ENCODE measurements at places on chromosomes 11 and 22.

GRCh38 chr11:113392236-113392921, 4.8 kb downstream of the ANKK1 start:
- no peak for DNase-seq

- DNase-seq: peak; percentile 74
Observed at GRCh38 chr11:68780829-68781228, 29.5 kb upstream of the TESMIN start.

DNA sequence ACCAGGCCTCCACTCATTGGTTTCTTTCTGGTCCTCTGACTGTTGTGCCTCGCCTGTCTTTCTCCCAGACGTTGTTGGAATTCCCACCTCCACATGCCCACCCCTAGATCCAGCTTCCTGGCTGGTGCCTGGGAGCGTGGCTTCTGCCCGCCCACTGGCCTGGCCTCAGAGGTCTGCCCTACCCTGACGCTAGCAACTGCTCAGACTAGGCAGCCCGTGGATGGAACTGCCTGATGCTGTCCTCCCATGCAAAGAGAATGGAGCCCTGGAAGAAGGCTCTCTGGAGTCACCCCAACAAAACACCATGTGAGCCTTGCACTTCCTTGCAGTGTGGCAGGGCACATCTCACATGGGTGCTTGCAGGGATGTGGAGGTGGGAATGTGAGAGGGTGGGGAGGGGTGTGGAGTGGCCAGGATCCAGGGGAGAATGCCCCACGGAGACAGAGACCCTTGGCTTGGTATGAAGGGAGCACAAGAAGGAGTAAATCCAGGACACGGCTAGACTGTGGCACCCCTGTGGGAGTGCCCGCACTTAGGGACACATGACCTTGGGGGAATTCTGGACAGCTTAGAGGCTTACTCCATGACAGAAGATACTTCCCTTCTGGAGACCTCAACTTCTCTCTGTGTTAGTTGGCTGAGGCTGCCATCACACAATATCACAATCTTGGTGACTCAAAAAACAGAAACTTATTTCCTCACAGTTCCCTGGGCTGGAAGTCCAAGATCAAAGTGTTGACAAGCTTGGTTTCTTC, 22.5 kb upstream of the ADA2 start:
- DNase-seq: peak; percentile 25

DNA sequence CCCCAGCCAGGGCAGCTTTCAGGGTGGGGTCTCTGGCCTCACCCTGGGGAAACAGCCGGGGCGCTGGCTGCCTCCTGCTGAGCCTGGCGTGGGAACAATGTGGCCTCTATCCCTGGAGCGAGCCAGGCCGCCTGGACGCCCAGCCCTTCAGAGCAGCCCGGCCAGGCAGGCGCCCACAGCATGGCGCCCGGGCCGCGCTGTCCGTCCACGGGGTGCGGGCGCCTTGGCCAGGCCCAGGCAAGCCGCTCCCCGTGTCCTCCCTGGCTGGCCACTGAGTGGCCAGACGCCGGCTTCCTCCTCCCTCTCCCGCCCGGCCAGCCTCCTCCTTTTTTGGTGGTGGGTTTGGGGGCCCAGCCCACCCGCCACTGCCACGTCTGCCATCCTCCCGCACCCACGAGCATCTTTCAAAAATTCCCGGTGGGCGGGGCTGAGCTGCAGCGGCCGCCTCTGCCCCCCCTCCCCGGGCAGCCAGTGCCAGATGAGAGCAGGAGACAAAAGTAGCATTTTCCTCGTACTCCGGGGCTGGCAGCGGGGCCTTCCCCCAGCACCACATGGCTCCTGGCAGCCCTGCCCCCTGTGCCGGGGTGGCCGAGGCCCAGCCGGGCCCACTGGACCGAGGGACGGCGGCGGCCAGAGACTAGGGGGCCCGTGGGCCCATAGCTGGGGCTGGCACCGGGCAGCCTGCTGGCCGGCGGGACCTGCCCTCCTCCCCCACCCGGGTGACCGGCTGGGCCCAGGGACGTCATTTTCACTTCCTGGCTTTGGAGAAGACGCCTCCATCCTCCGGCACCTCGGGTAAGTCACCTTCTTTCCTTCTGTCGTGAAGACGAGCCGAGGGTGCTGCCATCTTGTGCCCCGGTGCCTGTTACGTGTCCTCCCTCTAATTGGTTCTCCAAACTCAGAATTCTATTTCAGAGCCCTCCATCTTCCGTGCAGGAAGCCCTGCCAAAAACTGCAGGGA, 70.2 kb upstream of the PPARA start:
- no peak for DNase-seq

Measured in Karpas-422 (cell line).